Thymus (tissue), 14 donors: ENCODE measurements at places on chromosomes 7 and 10. TPM values are rescaled to one million over a fixed set of nuclear protein-coding genes. Genes with fewer than 3 reads are reported as not detected.

PRKG1 gene
- total RNA-seq = 7.4 TPM

CYP3A4 gene
- 11.0 TPM for total RNA-seq

LIPA gene
- total RNA-seq = 45.9 TPM

ZNF33A gene
- total RNA-seq = 20.8 TPM

CCDC172 gene
- total RNA-seq = 0.05 TPM

SEMA3A gene
- total RNA-seq = 1.0 TPM

DEPP1 gene
- total RNA-seq = 12.2 TPM

ANLN gene
- total RNA-seq = 28.8 TPM

MYO1G gene
- 47.0 TPM for total RNA-seq

POLR2J2 gene
- total RNA-seq = 1.3 TPM

NYAP1 gene
- 0.24 TPM for total RNA-seq

DNA sequence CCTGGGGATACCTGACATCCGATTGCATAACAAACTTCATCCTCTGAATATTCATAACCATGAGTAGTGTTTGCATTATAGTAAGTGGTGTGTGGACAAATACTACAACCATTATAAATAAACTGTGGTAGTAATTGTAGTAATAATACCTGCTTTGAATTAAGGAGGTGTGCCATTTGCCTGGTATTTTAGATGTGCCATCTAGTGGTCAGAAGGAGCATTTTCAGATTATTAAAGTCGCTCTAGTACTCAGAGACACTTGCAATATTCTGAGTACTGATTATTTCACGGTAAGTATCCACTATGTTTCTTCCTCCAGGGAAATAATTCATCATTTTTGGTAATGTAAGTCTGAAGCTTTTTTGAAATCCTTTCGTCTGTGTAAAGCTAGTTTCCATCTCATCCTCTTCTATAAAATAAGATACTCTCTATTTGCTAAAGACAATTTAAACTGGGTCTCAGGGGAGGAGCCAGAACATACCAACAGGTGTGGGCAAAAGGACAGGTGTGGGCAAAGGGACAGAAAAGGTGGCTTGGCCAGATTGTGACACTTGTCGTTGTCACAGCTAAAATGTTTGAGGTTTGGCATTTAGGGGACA is 115.3 kb upstream of the WDR11 start:
- no peak for DNase-seq

GRCh38 chr7:77258014-77258413 is 58.4 kb upstream of the FGL2 start:
- no peak for DNase-seq

- DNase-seq = no peak
These were observed 86.6 kb downstream of the STRA8 start for GRCh38 chr7:135320268-135320667.

- DNase-seq = no peak
These were observed 32.5 kb upstream of the CNTNAP2 start for GRCh38 chr7:146084086-146084485.

DNA sequence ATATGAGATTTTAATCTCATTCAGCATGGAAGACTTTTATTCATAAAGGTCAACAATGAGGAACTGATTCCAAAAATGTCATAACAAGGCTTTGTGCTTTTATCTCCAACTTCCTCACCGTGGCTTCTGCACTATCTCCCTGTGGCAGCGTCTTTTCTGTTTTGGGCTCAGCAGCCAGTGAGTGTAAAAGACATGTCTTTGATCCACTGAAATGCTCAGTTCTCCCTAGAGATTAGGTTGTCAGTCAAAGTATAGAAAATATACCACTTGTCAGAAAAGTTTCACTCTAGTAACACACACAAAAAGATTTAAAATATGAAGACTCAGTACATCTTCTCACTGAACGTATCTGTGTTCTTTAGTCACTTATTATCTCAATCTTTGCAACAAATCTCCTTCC is 901.8 kb upstream of the ZWINT start:
- no peak for DNase-seq

- DNase-seq = no peak
These were observed 26.7 kb upstream of the SMARCD3 start for GRCh38 chr7:151274936-151275812.

DNA sequence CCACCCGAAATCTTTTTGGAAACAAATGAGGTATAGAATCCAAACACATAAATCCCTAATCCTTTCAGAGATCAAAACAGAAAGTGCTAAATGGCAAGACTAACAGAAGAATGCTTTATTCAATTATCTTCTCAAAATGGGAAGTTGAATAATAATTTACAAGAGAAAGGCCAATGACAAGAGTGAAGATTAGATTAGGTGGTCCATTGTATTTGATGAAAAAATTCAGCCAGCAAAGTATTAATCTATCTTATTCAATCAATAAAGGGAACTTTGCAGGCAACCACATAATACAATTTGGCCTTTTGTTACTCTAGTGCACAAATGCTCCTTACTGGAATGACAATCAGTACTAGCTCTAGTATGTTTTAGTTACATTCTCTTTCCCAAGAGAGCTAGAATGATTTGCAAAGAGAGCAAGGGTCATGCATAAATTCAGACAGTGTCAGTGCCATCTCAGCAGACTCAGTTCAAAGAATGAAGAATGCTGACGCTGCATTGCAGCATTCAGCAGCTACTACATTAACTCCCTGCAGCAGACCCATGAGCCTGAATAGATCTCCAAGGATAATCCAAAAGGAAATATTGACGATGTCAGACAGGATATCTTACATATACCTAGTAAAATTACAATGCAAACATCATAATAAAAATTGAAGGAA is 131.8 kb downstream of the ANK3 start:
- DNase-seq = no peak

- no peak for DNase-seq
These were observed 287.6 kb downstream of the SORCS3 start for GRCh38 chr10:104928734-104929133.

- DNase-seq = no peak
These were observed 72.9 kb upstream of the CAV2 start for GRCh38 chr7:116426428-116427156.

DNA sequence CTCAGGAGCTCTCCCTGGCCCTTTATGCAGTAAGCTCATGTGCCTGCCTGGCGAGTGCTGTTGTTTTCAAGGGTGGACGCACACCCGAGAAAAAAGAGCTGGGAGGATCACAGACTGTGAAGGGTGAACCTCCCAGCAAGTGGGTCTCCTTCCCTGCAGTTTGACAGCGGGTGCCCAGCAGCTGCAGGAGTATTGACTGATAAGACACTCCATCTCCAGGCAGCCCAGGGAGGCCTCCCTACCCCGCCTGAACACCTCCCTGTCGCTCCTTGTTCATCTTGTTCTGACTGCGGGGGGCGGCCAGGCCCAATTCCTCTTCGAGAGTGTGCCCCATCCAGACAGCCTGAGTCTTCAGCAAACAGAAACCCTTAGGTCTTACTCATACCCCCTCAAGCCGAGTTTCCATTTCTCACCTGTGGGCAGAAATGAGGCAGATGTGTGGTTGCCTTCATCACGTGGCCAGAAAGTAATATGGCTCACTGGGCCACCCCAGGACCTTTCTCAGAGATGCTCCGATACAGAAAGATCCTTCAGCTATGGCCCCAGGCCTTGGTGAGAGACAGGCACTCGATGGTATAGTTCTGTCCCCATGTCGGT is 17.2 kb downstream of the MDH2 start:
- no peak for DNase-seq

- DNase-seq = peak; percentile 46
These were observed 20.0 kb downstream of the RBM17 start for GRCh38 chr10:6108631-6109443.

DNA sequence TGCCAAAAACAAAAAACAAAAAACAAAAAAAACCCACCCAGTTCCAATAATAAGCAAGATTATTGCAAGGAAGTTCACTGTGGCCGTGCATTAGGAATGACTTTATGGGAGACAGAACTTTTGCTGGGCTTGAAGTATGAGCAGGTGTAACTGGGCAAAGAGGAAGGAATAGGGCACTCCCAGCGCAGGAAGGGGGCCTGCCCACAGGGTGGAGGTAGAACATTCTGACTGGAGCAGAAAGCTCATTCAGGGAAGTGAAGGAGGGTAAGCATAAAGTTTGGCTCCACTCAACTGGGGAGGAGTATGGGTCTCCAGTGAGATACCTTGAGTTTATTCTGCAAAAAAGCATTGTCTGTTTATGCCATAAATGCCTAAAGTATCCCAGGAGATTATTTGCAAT is 42.1 kb upstream of the WIPF3 start:
- DNase-seq = no peak

- DNase-seq = no peak
These were observed 297.4 kb upstream of the NEBL start for GRCh38 chr10:21194510-21194993.

- no peak for DNase-seq
These were observed 13.2 kb downstream of the WAC start for GRCh38 chr10:28545967-28546644.

- DNase-seq = no peak
These were observed 451.7 kb upstream of the TEX47 start for GRCh38 chr7:89247207-89247606.

DNA sequence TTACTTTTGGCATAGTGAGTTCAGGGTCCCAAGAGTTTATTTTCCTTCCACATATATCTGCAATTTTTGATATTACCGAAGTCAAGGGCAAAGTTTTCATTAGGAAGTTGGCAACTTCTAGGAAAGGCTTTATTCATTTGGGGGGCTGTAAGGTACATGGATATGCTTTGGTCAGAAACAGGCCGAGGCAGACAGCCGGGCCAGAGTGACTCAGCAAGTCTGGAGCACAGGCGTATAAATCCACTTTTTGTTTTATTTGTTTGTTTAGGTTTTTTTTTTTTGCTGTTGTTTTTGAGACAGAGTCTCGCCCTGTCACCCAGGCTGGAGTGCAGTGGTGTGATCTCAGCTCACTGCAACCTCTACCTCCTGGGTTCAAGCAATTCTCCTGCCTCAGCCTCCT is 3.7 kb downstream of the ZNF680 start:
- DNase-seq = no peak

GRCh38 chr10:110192552-110192951 is 14.9 kb upstream of the MXI1 start:
- DNase-seq = no peak

- no peak for DNase-seq
These were observed 5.3 kb downstream of the NUDT1 start for GRCh38 chr7:2247141-2247995.

DNA sequence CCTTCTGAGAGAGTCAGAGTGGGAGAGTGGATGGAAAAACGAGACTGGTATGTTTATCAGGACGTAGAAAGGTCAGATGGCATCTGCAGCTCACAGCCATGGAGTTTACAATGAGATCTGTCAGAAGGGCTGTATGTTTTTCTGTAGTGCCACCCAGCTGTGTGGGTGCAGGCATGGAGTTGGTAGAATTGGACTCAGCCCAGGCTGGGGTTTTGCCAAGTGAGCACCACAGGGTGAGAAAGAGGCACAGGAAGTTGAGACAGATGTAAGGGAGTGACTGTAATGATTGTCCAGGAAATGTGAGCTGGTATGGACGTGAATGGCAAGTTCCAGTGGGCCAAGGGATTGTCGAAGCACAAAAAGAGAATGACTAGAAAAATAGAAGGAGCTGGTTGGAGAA is 9.1 kb upstream of the ZYX start:
- DNase-seq = no peak

DNA sequence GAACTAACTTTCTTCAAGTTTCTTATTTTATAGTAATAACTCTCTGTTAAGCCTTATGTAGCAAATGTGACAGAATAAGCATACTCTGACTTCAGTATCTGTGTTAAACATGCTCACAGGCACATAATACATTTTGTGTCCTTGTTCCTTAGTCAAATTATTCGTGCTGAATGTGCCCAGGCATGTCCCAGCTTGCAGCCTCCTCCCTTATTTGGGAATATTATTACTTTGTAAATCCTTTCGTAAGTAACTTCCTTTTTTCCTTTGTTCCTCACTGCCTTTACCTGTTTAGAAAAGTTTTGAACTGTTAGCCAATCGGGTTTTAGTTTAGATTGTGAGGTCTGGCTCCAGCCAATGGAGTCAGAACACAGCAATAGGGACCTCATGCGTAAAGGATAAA is 46.9 kb downstream of the GALNT11 start:
- no peak for DNase-seq

GRCh38 chr7:41203542-41203941 is 499.3 kb downstream of the INHBA start:
- DNase-seq = no peak

DNA sequence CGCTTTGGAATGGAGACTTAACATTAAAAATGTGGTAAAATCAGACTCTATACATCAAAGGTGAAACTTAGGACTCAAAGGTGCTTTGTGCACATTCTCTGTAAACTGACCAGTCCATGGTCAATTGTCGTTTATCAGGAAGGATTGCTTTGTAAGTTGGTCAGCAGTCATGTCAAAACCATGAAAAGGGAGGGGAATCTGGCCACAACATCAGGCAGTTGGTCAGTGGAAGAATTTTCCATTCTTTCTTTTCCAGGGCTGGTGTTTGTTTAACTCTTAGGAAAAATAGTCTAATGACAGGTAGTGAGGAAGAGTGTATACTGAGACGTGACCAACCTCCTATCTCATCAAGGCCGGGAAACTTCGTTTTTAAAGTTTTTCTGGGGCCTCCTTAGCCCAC is 226.5 kb downstream of the ADK start:
- DNase-seq = no peak

- no peak for DNase-seq
These were observed 184.3 kb upstream of the SLC26A5 start for GRCh38 chr7:103630318-103630717.

DNA sequence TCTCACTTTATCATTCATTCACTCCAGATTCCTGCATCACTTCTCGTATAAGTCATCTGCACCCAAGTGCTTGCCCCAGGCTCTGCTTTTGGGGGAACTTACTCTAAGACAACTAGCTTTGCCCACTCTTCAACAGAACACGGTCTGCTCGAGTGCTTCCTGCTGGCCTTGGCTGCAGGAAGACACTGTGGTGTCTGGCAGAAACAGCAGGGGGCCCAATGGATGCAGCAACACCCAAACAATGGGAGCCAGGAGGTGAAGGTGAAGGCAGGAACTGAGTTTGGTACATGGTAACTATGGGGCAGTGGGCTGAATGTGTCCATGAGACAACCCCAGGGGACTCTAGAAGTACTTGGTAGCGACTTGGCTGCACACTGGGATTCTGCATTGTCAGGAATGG is 344.0 kb downstream of the REEP3 start:
- no peak for DNase-seq

- DNase-seq = no peak
These were observed 102.9 kb downstream of the MPP7 start for GRCh38 chr10:28199941-28200340.

DNA sequence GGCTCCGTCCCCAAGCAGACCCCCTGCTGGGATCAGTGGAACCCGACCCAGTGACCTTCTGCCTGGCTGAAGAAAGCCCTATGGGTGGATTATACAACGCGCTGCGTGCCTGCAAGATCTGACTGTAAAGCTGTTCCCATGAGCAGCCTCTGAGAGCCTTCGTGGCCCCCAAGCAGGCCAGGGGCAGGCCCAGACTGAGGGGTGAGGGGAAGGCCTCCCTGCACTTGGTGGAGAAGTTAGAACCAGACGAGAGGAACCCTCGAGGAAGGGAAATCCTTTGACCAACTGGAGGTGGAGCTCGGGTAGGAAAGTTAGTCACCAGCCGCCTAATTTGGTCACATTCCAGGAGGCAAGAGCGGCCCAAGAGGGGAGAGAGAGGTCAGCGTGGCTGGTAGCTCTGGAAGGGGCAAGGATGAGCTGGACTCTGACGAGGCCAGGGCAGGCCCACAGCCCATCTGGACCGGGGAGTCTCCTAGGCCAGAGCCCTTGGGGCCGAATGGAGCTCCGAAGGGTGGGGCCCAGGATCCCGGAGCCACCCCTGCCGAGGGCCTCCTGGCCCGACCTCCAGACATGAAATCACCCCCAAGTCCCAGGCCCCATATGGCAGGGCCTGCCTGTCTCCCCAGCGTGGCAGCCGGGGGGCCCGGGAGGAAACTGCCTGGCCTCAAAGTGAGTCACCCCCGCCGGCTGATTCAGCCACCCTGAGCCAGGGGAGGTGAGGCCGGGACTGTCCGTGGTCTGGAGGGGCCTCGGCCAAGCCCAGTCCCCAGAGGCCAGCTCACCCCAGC is 23.3 kb upstream of the PDGFA start:
- DNase-seq = no peak
